ENCODE measurements at places on chromosomes 16 and 17.
A peak's percentile ranks its signal among the peaks of the same experiment; 100 is the strongest.

DNA sequence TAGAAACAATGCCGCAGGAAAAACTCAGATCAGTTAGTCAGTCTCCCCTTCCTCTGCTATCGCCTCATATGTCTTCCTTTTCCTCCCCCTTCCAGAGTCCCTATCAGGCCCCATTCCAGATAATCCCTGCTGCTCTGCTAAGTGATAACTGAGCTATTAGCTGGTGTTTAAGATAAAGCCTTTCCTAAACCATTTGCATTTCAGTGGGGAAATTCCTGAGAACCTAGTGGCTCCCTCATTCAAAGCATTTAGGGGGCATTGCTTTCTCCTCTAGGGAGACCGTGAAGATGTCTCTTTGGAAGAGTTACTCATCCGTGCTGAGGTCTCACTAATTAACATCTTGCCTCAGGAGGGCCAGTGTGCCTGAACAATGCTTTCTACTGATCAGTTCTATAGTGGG lies 401.6 kb downstream of the NPIPA7 start:
- DNase-seq = no peak

- DNase-seq = no peak
Measured at GRCh38 chr17:35892091-35893035, 12.2 kb upstream of the CCL5 start.

GRCh38 chr16:14071576-14072271 lies 605 bp downstream of the MRTFB start:
- DNase-seq = peak; percentile 5

GRCh38 chr16:76386784-76387183 lies 109.6 kb downstream of the CNTNAP4 start:
- no peak for DNase-seq

DNA sequence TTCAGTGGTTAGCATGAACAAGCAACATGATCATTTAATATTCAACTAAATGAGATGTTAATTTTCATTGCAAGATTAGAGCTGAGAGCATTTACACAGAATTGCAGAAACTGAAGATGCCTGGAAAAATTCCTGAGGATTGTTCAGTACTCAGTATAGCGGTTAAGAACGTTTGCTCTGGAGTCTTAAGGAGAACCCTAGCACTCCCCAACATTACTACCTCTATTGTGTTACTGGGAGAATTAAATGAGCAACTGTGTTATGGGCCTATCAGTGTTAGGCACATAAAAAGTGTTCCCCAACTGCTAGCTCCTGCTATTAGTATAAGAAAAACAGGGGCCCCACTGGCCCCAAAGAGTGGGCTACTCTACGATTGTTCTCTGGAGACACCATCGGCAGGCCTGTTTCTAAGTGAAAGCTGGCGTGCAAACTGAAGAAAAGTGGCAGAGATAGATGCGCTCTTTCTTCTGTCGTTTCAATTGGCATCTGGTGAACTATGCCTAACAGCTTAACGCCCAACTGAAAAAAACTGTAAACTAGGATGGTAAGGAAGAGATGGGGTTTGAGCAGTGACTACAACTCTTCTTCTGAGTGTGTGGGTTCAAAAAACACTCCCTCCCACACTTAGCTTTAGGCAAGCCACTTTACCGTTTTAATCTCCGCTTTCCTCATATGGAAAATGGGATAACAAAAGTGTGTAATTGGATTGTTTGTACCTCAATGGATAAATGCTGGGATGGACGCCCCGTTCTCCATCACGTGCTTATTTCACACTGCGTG lies 1.3 kb downstream of the CDR2 start:
- DNase-seq = no peak

GRCh38 chr17:63555500-63556156 lies 5.4 kb downstream of the DCAF7 start:
- no peak for DNase-seq

- DNase-seq = no peak
Measured at GRCh38 chr17:73135766-73136165, 29.0 kb upstream of the SSTR2 start.

DNA sequence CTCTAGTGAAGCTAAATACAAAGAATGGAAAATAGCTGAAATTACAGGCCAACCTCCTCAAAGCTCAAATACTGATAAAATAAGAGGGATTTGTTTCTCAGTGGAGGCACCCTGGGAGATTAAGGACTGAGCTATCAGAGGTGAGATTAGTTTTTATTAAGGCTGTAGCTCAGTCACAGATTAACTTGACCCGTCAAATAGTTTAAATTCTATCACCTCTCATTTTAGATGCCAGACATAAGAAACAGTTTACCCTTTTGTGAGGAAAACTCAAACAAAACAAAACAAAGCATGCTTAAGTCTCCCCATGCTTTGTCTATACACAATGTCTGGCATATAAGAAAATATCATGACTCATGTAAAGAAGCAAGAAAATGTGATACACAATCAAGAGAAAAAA lies 208.3 kb upstream of the PMFBP1 start:
- DNase-seq = no peak

DNA sequence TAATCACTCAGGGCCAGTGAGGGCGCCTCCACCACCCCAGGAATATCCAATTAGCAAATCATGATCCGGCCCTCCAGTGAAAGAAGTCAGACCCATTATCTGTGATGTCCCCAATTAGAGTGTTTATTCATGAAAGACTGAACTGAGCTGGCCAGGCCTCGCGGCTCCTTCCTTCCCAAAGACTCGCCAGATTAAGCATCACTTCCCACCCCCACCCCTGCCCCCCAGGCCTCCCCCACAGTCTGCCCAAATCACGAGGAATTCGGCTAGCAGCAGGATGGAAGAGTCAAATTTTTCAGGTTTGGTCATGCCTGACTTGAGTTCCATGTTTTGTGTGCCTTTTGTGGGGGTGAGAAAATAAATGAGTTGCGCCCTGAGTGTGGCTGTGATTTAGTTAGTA lies 298.4 kb upstream of the SALL1 start:
- DNase-seq = no peak

DNA sequence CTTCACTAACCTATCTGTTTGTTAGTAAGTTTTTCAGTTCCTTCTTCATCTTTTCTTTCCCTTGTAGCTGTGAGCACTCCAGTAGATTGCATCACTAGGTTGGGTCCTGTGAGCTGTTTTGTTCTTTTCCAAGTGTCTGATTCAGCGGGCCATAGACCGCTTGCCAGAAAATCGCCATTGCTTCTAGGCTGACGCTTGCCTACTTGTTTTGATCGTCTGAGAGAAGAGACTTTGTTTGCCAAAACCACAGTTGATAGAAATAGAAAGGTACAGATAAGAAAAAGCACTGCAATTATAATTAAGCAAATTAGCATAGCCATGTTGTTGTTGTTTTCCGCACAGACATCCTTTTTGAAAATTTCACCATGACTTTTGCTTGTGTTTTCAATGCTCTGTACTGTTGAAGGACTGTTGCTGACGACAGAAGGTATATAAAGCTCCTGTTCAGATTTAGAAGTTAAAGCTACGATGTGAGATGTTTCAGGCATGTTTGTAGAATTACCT lies 3.1 kb downstream of the EVI2A start:
- peak; percentile 38 for DNase-seq

DNA sequence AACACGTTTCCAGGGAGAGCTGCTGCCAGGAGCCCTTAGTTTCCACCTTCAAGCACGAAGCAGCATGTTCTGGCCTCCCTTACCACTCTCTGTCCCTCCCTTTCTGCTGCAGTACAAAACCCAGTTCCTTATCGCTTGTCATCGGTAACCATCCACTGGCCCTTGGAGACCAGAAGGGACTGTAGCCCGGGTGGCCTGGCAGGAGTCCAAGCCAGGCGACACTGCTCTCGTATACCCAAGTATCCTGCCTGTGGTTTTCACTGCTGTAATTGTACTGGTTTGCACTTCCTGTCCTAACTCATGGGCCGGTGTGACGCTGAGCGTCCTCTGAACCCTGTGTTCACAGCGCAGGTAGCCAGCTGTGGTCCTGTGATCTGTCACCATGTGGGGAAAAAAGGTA lies 81.1 kb downstream of the MAF start:
- no peak for DNase-seq

- DNase-seq = no peak
Measured at GRCh38 chr17:81342269-81343070, 47.4 kb upstream of the SLC38A10 start.

DNA sequence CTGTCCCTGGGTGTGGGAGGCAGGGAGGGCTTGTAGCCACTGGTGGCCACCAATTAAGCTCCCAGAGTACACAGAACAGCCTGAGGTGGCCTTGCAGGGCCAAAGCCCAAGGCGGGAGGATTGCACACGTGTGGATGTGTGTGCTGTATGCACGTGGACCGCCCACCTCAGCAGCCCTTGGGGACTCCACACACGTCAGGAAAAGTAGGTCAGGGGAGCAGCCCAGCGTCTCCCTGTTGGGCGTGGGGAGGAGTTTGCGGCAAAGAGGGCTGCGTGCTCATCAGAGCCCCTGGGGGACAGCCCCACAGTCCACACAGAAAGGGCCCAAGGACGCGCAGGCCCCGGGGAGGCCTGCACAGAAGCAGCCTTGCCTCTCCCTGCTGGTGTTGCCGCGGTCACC lies 19.6 kb downstream of the SBK1 start:
- no peak for DNase-seq

DNA sequence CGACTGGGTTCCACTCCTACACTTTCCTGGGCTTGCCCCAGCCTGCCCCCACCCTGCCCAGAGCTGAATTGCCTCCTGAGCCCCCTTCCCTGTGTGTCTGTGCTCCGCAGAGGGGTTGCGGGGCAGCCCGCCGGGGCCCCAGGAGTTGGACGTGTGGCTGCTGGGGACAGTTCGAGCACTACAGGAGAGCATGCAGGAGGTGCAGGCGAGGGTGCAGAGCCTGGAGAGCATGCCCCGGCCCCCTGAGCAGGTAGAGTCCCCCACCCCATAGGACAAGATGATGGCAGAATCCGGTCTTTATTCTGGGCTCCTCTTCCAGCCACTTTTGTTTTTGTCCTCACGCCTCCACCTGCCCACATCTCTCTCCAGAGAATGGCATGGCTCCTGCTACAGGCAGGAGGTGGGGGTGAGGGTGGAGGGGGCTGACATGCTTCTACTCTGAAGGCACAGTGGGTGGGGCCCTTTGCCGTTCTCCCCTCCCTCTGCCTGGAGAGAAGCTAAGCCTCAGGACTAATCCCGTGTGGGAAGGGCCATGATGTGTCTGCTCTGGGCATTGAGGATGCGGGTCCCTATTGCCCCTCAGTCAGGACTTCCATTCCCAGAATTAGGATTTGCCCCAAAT lies 3.5 kb downstream of the ACBD4 start:
- no peak for DNase-seq

DNA sequence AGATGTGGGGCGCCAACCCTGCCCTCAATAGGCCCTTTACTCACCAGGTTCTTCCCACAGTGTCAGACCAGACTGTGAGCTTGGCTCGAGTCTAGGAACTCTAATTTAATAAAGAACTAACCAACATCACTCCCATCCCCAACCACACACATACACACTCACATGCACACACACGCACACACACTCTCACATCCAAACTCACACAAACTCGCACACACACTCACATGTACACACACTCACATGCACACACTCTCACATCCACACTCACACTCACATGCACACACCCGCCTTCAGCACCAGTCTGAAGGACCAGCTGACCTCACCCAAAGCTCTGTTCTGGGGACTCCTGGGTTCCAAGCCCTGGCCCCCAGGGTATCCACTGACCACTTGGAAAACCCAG lies 63.8 kb downstream of the COG7 start:
- no peak for DNase-seq

DNA sequence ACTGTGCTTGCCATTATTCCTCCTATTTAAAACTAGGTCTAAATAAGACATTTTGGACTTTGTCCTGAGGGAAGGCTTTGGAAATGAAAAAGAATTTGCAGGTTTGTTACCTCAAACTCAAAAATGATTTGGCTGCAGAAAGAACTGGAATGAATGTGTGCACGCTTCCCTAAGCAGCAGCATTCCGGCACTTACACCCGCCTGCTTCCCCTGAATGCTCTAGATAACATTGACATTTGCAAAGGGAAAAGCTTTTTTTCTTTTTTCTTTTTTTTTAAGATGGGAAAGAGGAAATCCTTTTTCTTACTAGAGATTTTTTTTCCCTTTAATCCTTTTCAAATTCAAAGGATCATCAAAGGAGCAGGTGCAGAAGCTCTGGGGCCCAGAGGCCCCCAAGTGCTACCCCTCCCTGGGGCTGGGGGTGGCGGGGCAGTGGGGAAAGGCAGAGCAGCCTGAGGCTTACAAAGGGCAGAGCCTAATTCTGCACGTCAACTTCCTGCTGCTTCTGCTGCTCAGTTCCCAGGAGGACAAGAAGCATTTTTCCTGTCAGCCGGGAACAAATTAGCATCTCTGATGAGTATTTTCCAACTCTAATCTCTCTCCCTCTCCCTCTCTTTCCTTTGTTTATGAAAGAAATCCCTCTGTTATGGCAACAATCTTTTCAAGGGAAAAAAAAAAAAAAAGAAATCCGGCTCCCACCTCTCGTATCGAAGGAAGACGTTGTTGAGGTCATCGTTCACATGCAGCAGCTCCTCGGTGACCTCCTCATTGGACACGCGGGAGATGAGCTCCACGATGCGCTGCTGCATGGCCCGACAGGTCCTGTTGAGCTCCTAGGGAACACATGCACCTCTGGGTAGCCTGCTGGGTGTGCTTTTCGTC lies 32.1 kb upstream of the SREBF1 start:
- DNase-seq = no peak

- DNase-seq = no peak
Measured at GRCh38 chr16:89949121-89949742, 677 bp downstream of the DEF8 start.

DNA sequence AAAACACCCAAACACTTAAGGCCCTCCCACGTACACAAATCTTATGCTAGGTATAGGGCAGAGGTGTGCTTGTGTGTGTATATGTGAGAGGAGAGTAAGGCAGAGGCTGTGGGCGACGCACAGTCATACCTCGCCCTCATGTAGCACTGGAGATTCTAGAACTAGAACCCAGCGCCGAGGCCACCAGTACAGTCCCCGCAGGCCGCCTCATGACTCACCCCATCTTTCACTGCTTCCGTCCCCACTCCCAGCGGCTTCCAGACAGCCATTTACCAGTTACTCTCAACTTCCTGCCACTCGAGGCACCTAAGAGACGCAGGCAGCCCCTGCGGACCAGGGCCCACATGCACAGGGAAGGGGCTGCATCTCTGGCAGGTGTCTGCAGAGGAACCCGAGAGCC lies 23.2 kb upstream of the CYTH1 start:
- peak; percentile 39 for DNase-seq

GRCh38 chr16:49456763-49457162 lies 83.2 kb downstream of the C16orf78 start:
- DNase-seq = no peak

DNA sequence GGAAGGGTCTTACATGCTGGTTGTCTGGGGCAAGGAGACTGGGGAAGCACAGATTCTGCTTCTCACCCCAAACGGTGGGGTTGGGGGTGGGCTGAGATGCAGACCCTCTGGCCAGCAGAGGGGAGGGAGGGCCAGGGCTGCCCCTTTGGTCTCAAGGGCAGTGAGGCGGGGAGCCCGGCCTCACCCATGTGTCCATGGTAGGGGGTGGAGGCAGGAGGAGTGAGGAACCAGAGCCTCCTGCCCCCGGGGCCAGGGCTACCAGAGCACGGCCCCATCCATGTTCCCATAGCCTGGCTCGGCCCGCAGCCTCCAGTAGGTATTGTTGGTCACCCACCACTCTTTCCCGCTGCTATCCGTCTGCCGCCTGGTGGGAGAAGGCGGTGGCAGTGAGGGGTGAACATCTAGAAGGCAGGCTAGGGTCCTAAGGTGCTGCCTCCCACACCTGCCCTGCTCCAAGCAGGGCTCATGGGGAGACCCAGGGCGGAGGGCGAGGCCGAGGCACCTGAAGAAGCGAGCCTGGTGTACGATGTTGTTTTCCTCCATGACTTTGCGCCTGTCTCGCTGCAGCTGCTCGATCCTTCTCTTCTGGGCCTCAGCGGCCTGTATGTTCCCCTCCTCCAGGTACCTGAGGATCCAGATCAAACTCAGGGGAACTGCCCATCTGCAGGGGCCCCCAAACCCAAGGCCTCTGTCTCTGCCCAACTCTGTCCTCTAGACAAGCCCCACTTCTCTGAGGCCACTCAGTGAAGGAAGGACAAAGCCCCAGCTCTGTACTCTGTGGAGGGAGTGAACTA lies 13.4 kb downstream of the OSBPL7 start:
- DNase-seq = no peak
